Esophagus squamous epithelium (tissue), 5 donors: ENCODE measurements at places on chromosomes 2 and 18.

DNA sequence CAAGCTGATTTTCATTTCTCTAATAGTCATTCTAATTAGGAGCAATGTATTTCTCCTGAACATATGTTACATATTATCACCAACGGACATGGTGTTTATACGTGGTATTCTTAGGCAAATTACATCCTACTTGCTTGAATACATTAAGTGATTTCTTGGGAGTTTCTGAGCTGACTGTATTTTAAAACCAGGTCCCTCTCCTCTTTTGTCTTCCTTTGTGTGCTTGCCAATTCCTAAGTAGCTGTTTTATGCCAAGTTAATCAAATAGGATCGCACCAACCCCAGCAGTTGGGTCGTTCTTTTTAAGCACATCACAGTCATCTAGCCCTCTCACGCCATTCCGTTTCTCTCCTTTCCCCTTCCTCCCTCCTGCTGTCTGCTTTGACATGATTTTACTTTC, 75.4 kb upstream of the MAP2 start:
- no peak for DNase-seq

DNA sequence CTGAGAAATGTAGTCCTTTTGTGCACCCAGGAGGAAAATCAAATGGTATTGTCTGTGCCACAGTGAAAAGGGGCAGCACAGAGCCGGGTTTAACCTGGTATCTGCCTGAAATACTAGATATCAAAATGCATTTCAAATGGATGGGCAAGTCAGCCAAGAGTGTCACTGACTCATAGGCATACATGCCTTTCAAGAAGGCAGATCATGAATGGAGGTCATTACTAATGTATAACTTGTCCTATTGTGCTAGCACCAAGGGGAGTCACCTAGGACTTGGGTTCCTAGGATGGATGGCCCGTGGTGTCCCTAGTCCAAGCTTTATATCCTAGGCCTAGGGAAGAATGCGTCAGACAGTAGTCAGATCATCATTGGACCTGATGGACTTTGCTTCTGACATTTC, 49.9 kb downstream of the TCF7L1 start:
- no peak for DNase-seq

DNA sequence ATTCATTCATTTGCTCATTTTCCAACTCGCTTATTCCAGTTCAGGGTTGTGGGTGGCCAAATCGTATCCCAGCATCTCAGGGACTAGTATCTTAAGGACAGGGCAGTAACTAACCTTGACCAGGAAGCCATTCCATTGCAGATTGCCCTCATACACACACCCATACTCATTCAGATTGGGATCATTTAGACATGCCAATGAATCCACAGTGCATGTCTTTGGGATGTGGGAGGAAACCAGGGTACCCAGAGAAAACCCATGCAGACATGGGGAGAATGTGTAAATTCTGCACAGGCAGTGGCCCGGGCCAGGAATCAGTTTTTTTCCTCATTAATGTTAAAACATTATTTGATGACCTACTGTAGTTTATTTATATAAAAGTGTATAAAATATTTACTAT, 150.7 kb downstream of the USP34 start:
- DNase-seq: no peak

GRCh38 chr2:53422979-53423378, 344.6 kb upstream of the CHAC2 start:
- no peak for DNase-seq

DNA sequence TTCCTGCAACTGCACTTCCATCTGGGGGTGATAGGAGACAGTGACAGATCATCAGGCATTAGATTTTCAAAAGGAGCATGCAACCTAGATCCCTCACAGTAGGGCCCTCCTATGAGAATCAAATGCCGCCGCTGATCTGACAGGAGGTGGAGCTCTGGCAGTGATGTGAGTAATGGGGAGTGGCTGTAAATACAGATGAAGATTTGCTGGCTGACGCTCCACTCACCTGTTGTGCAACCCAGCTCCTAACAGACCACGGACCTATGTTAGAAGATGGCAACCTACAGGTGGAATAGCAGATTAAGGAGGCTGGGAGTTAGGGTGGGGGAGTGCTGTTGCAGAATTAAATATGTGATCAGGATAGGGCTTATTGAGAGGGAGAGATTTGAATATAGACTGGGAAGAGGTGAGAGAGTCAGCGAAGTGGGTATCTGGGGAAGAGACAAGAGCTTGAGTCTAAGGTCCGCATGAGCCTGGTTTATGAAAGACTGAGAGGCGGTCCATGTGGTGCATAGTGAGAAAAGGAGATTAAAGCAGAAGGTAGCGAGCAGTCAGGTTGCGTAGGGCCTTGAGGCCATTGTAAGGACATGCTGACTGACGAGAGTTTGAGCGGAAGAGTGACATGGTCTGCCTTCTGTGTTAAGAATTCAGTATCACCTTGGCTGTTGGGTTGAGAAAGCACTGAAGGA, 31.3 kb upstream of the TOGARAM2 start:
- DNase-seq: no peak

GRCh38 chr2:187982668-187983067, 309.0 kb upstream of the GULP1 start:
- DNase-seq: no peak

DNA sequence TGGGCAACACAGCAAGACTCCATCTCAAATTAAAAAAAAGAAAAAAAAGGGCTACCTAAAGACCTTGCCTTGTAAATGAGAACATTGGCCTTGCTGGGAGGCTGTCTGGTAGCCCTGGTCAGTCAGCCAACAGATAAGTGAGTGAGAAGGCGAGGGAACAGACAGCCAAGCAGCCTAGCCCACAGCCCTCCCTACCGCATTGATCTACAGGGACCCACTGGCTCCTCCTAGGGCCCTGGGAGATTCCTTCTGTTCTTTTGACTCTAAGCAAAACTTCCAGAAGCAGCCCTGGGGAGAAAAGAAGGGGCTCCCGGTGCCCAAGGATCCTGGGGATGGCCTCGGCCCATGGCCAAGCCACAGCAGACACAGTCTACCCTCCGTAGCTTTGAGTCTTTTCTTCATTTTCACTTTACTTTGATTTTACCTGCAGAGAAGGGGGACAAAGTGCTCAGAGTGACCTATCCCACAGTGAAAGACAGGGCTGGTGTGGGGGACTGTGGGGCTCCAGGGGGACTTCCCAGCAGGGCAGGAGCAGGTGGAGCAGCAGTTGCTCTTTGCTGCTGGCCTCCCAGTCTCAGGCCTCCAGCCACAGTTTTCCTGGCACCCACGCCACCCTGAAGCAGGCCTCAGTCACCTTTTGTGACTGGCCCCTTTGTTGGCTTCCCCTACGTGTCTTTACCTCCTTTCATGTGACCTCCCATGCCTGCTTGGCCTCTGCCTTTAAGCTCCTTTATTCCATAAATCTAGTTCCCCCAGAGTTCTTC, 5.1 kb downstream of the CEP68 start:
- DNase-seq: no peak

DNA sequence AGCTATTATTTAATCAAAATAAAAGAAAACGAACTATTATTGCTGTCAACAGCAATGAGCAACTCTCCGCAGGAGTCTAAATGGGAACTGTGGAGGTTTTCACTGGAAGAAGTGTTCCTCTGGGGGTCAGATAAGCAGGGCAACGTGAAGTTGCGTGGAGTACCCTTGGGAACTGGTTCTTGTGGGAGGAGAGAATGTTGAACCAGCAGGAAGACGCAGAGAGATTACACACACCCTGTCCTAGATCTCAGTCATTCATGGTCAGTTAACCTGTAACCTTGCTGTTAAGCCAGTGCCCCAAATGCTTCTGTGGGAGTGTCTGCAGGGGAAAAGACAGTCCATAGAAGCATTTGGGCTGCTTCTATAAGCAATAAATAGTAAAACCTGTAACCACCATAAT, 20.4 kb upstream of the CABLES1 start:
- no peak for DNase-seq

DNA sequence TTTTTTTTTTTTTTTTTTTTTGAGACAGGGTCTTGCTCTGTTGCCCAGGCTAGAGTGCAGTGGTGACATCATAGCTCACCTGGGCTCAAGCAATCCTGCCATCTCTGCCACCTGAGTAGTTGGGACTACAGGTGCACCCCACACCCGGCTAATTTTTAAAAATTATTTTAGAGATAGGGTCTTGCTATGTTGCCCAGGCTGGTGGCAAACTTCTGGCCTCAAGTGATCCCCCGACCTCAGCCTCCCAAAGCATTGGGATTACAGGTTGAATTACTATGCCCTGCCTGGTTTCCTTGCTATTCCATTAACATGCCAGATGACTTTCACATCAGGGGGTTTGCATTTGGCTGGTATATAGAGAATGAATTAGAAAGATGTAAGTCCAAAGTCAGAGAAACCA, 253.2 kb downstream of the CAMKMT start:
- no peak for DNase-seq

GRCh38 chr2:231680992-231681852, 27.1 kb upstream of the PTMA start:
- DNase-seq: no peak

DNA sequence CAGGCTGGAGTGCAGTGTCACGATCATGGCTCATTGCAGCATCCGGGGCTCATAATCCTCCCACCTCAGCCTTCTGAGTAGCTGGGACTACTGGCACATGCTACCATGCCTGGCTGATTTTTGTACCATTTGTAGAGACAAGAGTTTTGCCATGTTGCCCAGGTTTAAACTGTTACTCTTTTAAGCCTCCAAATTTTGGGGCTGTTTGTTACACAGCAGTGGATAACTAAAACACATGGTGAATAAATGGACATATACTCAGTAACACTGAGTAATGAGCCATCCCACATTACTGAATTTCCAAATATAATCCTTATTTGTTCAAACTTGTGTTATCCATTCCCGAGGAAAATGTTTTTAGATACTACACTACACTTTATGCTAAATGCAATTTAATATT, 9.8 kb downstream of the ADCY3 start:
- no peak for DNase-seq

DNA sequence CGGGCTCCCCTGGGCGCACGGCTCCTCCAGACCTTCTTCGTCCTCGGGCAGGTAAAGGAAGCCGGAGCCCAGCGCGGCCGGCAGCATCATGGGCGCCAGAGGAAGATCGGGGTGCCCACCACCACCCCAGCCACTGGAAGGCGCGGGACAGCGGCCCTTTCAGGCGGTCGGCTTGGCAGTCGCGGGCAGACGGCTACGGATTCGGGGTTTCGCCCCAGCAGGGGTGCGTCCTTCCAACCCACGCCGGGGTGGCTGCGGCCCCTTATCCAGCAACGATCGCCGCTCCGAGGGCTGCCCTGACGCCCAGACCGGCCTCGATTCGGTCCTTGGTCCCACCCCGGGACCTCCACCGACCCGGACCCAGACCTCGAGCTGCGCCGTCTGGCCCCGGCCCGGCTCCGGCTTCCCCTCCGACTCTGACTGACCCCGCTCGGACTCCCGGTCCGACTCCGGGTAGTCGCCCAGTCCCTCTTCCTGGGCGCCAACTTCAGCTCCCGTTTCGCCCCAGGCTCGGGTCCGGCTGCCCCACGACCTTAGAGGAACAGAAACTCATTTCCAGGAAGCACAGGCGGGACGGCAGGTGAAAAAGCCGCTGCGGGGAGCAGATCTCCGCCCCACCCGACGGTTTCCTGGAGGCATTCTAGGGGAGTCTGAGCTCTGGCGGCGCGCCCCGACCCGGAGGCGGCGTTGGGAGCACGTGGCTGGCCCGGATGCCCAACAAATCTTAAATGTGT, 30.2 kb upstream of the SSB start:
- no peak for DNase-seq

- no peak for DNase-seq
Observed at GRCh38 chr2:196515051-196515450, 124.5 kb upstream of the CCDC150 start.

DNA sequence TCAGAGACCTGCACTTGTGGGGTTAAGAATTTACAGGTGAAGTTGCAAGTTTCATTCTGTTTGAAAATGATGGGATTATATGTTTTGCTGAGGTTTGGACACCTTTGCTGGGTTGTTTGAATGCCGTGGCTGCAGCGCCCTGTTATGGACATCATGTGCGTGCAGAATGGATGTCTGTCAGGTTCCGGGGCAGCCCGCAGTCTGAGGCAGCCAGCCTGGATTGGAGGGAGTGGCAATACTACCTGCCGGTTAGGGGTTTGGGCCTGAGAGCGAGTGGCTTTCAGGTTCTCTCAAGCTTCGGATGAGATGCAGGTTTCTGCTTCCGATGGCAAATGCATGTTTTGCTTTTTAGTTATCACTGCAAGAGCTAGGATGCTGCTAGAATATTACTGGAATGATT, 1.1 kb downstream of the CASP8 start:
- no peak for DNase-seq

GRCh38 chr18:30486856-30487255, 555.7 kb downstream of the DSC3 start:
- DNase-seq: no peak

- no peak for DNase-seq
Observed at GRCh38 chr2:159650574-159650973, 34.2 kb upstream of the BAZ2B start.

DNA sequence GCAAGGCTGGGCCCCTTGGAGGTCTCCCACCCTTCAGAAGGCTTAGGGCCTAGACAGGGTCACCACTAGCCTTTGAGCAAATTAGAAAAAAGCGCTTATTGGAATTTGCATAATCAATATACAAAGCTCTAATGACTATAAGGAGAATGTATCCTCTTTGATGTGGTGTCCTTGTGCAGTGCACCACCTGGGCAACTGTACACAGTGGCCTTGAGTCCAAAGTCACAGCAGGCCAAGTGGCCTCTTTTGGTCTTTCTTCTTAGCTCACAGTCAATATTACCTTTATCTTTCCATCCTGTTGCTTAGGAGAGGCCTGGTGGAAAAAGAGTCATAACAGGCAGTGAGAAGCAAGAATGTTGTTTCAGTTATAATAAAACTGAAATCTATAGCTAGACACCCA, 19.7 kb upstream of the ST3GAL5 start:
- DNase-seq: no peak

GRCh38 chr18:76771192-76771799, 51.1 kb upstream of the ZNF236 start:
- DNase-seq: no peak

- DNase-seq: no peak
Observed at GRCh38 chr2:28442328-28442727, 49.7 kb downstream of the FOSL2 start.

DNA sequence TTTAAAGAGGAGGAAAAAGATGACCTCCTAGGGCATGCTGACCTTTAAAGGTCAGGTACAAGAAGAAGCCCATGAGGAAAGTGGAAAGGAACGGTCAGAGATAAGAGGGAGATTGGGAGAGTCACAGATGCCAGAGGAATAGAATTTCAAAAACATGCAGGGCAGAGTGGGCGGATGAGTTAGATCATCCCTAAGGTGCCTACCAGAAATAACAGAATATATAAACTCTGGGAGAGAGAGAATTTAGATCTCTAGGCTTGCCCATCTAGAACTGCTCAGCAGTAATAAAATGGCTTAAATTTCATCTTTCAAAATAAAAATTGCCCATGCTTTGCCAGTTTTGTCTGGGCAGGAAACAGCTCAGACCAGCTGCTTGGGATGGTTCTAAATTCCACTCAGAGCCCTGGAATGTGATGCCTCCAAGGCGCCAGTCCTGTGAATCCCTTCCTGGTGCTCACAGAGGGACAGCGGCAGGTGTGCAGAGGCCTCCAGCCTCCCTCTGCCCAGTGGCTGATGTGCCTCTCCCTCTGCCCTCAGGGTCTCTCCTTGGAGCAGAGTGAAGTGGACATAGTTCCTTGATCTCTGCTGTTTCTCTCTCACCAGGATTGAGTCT, 130.9 kb downstream of the ANTXR1 start:
- DNase-seq: no peak
